ENCODE measurements at places on chromosomes 6 and 20.

DNA sequence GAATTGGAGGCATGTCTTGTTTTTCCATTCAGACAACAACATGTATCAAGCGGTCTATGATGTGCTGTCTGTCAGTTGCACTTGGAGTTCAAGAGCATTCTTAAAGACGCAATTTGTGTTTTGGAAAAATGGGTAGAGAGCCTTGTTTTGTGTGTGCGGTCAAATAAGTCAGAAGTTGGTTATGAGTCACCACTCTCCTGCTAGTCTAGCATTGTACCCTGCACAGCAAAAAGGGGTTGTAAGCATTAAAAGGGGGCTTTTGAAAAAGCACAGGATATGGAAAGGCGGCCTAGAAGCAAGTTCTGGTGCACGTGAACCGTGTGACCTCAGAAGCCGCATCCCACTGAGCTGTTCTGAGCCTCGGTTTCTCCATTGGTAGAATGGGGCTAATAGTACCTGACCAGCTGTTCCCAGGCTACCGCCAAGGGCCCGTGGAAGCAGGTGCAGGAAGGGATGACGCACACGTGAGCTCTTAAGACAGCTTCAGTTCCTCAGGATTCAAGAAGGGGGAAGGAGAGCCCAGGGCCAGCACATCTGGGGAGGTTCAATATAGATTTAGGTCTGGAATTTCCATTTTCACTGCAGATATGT, 61.6 kb upstream of the SNX9 start:
- DNase-seq = no peak

DNA sequence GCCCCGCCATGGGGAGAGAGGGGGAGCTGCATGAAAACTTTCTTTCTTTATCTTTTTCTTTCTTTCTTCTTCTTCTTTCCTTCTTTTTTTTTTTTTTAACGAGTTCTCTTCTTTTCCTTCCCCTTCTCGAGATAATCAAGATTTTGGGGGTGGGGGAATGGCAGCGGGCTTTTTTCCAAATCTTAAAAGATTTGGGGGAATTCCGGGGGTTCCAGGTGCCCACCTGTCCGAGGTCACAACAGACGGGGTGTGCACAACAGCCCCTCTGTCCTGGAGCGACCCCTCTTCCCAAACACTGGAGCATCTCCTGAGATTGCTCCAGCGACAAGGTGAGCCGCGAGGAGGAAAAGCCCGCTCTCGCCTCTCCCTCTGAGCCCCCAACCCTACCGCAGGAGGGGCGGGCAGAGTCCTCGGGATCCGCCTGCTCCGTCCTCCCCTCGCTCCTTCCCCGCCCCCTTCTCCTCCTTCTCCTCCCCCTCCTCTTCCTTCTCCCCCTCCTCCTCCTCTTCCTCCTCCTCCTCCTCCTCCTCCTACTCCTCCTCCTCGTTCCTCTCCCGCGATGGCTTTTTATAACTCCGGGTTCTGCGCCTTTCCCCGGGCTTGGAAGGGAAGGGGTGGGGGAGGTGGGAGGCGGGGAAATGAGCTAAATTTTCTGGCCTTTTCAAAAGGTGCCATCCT, 689 bp upstream of the KCNB1 start:
- no peak for DNase-seq

DNA sequence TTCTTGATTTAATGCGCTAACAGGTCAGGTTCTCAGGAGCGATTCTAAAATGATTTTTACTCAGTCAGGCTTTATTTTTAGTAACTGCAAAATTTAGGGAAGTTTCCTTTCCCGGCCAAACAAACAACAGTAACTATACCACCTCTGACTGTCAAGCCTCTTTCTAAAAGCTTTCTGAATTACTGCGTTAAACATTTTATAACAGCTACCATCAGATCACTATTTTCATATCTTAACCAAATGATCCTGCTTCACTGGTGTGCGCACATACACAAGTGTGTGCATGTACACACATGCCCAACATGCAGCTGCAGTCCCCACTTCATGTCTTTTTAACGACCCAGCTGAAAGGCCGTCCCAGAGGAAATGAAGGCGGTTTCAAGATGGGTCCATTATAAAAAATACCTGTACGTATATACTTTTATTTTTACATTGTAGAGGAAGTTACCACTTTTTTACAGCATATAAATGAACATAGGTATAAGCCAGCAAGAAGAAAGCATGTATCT, 25.0 kb downstream of the TMEM242 start:
- DNase-seq = peak; percentile 7

DNA sequence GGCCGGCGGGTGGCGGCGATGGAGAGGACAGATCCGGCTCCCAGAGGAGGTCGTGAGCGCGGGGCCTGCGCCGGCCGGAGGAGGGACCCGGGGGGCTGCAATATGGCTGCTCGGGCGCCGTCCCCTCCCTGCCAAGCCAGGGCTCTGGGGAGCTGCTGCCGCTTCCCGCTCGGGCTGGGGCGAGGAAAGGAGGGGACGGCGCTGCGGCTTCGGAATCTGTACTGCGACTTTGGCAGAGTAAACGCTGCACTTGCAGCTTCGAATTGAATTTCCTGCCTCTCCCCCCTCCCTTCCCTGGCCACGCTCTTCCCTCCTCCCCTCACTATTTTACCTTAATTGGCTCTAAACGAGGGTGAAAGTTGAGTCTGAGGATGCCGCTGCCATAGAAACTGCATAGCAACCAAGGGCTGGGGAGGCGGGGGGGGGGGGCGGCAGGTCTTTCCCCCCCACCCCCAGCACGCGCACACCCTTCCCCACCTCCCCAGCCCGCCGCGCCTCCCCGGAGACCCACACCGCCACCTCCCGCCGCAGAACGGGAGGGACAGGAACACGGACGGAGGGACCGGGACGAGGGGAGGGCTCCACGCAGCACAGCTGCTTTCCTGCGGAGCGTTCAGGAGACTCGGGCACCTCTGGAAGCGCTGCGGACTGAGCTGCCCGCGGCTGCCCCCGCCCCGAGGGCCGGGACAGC, 93.9 kb downstream of the RNASET2 start:
- DNase-seq = no peak

DNA sequence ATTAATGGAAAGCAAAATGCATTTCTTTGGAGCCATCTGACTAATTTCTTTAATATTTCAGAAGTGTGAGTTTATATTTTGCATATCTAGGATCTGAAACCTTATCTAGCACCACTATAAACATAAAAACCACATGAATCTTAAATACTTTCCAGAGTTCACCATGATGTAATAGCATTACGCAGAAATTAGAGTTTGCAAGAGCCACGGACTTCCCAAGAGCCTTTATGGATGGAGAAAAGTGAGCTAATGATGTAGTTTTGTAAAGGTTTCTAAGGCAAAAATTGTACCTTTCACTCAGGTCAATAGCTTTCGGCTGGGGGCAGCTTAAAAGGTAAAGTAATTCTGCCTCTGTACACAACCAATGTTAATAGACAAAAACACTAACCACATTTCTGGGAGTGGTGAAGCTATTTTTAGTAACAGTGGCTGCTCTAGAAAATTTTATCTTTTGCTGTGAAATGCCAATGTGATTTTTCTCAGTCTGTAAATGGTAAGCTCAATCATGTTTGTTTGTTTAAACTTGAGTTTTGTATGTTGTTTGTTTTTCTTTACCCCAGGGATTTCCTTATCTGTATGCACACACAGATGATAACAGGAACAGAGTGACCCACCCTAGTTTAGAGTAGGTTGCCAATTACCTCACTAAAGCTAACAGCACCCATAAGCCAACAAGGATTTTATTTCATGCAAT, 80.5 kb downstream of the FILIP1 start:
- DNase-seq = no peak

GRCh38 chr20:63655249-63655648, 2.0 kb upstream of the STMN3 start:
- no peak for DNase-seq

DNA sequence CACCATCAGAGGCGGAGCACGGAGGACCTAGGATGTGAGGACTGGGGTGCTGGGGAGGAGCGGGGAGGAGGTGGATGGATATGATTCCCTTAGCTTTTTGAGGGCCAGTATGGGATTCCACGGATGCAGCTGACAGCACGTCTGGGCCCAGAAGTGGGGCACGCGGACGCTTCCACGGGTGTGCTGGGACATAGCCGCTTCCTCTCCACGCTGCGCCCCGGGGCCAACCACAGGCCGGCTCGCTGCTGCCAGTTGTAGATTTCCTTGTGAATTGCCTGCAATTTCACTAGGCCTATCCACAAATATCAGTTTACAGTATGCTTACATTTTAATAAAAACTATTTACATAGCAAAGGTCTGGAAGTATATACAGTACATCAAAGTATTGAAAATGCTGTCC, 23.9 kb downstream of the PAX1 start:
- no peak for DNase-seq

DNA sequence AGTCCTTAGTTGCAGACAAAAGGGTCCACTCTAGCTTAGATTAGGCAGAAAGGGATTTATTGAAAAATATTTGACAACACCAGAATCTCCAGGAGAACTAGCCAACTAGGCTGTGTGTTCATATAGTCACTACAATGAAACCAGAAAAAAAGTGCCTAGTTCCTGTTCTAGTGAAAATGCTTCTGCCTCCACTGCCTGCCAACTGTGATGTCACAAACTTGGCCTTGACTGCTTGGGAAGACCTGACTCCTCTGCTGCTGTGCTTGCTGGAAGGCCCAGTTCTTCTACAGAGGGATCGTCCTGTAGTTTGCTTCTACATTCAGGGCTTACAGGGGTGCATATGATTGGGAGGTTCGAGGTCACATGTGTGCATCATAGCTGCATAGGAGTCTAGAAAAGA, 40.3 kb upstream of the XRN2 start:
- DNase-seq = no peak

GRCh38 chr20:3572151-3572550, 91.0 kb downstream of the GFRA4 start:
- no peak for DNase-seq

GRCh38 chr6:2749969-2750600, 637 bp downstream of the MYLK4 start:
- peak; percentile 64 for DNase-seq

GRCh38 chr6:135801755-135802465, 49.6 kb upstream of the PDE7B start:
- DNase-seq = no peak

DNA sequence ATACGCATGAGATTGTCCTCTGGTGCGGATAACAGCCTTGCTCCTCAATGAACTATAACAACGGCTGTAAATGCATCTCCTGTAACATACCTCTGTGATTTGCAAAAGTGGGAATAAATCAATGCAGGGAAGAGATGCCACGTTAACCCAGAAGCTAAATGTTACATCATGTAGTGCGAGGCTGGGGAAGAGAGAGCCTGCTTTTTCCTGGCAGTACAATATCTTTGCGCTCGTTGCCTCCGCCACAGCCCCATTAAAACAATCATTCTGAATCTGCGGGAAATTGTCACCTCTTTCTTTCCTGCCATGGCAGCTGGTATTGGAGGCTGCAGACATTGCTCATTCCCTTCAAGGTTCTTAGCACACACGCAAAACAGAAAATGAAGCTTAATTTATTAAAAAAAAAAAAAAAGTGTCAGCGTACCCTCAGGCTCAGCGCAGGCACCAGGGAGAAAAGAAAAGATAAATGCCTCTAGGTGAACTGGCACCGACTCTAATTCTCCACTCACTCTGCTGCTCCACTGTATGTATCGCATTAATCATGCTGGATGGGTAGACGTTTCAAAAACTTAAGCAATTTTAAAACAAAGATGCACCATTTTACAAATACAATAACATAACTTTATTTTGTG, 70.2 kb upstream of the TFB1M start:
- no peak for DNase-seq

DNA sequence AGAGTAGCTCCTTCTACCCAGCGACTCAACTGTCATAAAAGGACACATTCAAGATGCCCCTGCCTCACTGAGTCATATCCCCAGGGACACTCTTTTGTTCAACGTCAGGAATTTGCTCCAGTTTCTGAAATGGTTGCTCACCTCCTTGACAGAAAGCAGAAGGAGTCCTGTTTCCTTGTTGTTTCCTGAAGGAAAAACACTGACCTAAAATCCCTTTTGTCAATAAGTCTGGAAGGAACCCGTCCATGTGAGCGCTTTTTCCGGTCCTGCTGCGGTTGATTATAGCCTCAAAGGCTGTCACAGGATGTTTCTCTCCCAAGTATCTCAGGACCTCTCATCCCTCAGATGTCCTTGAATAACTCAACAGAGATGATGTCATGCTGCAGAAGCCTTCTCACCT, 113.6 kb upstream of the PLEKHG1 start:
- no peak for DNase-seq

GRCh38 chr6:148351309-148351708, 8.7 kb downstream of the SASH1 start:
- DNase-seq = no peak

- no peak for DNase-seq
Measured at GRCh38 chr20:42123981-42124473, 505.9 kb upstream of the CHD6 start.

DNA sequence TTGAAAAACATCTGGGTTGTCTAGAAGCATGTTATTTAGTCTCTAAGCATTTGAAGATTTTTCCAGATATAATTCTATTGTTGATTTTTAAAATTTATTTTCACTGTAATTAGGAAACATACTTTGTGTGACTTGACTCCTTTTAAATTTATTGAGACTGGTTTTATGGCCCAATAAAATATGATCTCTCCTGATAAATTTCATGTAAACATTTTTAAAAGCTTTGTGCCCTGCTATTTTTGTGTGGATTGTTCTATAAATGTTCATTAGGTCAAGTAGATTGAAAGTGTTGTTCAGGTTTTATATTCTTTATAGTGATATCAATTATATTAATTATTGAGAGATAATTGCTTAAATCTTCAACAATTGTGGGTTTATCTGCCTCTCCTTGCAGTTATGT, 105.4 kb downstream of the RFX6 start:
- DNase-seq = no peak

- peak; percentile 37 for DNase-seq
Measured at GRCh38 chr6:53527249-53527765, 17.6 kb downstream of the GCLC start.

DNA sequence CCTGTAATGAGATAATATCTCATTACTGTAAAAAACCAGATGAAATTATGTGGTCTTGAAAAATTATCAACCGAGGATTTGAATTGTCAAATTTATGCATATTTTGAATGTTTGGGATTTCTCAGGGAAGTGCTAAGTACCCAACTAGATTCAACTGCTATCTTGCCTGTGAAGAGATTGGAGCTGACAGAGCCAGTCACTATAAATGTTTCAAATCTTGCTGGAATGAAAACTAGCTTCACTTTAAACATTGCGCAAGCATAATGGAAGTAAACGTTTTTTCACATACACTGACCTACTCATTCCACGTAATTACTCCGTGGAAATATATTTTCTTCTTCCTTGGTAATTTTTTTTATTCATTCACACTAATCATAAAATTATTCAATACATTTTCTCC, 46.7 kb downstream of the TMEM170B start:
- DNase-seq = no peak

DNA sequence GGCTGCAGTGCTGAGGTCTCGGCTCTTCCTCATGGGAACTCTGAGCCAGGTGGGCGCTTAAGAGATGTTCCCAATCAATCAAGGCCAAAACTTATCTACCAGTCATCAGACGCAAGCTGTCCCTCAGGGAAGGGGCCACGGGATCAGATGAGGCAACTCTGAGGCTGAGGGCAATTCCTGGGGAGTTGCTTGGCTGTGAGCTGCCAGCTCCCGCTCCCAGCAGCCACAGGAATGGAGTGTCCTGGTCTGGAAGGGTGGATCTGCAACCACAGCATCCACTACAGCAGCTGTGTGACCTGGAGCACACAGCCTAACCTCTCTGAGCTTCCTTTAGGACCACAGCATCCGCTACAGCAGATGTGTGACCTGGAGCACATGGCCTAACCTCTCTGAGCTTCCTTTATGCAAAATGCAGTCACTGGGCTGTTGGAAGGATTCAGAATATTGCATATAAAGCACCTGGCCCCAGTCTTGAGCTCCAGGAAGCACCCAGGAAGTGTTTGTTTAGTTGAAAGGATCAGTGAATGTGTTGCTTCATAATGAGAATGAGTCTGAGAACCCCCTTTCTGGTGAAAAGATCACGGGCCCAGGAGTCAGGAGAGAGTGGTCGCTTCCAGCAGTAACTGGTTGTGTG, 60.9 kb downstream of the TFAP2C start:
- no peak for DNase-seq

All from SHP77 treated with DMSO at 0.1 percent for 48 hours (cell line).